ENCODE measurements at places on chromosomes 5 and 9.
A peak's percentile ranks its signal among the peaks of the same experiment; 100 is the strongest.

- peak; percentile 39 for DNase-seq
Observed at GRCh38 chr9:89923961-89924504, 319.2 kb downstream of the GADD45G start.

GRCh38 chr5:140109018-140109758 is 4.7 kb upstream of the PURA start:
- no peak for DNase-seq

GRCh38 chr5:33788922-33789566 is 102.7 kb downstream of the ADAMTS12 start:
- DNase-seq, result no peak

- DNase-seq, result no peak
Observed at GRCh38 chr5:59025734-59026133, 442.9 kb downstream of the RAB3C start.

DNA sequence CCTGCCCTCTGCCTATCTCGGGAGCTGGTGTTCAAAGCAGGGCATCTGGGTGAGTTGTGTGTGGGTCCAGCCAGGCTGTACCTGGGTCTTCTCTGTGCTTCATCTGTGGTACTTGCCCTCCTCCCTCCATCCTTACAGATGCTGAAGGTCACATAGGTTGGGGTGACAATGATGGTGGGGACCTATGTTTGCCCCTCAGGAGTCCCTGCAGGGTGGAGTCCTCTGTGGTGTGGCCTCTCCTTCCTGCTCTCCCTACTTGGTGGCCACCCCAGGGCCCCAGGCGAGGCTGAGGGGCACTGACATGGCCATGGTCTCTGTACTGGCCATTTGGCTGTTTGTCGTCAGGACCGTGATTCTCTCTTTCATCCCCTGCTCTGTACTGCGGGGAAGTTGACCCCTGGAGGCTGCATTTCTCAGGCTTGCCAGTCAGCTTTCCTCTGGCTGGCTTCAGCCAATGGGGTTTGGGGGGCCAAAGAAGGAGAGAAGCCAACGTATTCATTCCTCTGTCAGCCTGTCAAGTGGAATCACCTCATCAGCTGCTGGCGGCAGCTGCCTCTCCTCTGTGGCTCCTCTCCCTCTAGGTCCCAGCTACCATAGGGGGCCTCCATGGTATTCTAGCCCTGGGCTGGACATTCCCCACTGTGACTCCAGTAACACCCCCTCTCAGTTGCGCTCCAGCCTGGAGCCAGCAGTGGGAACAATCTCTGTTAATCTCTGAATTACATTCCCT is 4.6 kb downstream of the DCANP1 start:
- DNase-seq, result no peak

DNA sequence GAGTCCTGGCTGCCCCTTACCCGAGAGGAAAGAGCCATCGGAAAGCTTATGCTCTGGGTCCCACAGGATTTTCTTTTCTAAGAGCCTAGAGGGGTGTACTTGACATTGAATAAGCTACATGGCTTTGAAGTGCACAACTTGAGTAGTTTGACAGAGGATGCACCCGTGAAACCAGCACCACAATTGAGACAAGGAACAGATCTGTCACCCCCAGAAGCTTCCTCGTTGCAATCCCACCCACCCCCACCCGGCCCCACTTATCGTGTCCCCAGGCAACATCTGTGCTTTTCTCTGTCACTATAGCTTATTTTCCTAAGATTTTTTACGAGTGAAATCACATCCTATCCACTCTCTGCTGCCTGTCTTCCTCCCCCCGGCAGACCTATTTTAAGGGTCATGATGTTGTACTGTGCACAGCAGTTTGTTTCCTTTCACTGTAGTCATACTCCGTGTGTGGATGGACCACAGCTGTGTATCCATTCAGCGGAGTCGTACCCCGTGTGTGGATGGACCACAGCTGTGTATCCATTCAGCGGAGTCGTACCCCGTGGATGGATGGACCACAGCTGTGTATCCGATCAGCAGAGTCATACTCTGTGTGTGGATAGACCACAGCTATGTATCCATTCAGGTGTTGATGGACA is 8.8 kb upstream of the FCN2 start:
- no peak for DNase-seq

- DNase-seq, result no peak
Observed at GRCh38 chr5:109315245-109315644, 94.5 kb downstream of the PJA2 start.

GRCh38 chr9:84024041-84024575 is 43.5 kb downstream of the RMI1 start:
- no peak for DNase-seq

- DNase-seq, result no peak
Observed at GRCh38 chr5:36897616-36898015, 21.0 kb downstream of the NIPBL start.

DNA sequence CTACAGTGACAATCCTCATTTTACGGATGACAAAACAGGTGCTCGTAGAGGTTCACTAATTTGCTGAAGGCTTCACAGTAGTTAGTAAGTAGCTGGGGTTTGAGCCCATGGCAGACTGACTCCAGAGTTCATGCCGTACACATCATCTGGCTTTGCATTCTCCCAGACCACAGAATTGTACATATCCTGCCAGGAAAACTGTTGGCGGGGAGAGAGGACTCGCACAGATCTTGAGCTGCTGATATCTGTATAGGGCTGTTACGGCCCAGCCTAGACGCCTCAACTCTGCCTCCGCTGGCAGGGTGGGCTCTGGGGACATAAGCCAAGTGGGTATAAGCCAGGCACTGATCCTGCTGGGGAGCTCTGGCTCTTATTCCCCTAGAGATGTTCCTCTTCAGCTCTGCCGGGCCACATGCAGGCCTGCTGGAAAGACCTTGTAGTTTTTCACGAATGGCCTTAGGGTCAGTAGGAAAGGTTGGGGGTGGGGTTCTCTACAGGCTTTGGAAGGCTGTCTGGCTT is 16.3 kb downstream of the LARP1 start:
- DNase-seq, result no peak

GRCh38 chr5:157303667-157304327 is 37.9 kb downstream of the CYFIP2 start:
- DNase-seq, result no peak

DNA sequence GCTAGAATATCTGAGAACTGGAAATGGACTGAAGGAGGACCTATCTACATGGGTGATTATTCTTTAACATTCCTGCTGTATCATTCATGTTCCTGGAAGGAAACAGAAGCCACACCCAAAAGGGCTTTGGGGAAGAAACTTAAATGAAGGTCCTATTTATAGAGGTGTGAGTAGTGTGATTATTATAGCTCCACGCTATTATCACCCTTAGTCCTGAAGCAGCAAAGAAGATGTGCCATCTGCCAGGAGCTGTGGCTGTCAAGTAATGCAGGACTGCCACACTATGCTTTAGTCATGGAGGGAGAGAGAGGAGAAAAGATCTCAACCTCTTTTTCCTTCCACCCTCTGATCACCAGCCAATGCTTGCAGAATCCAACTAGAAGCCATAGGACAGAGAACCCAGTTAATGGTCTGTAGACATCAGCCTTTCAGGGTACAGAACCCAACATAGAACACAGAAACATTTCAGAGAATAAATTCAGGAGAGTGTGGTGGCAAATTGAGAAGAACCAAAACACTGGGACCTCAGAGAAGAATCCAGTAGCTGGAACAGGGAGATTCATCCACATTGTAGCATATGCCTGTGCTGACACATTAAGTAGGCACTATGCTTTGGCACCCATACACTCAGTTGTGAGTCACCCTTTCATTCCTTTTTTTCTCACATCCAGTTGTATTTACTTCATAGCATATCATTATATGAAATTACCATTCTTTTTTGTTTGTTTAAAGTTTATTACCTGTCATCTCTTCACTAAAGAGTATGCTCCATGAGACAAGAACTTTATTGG is 21.0 kb upstream of the RNF180 start:
- DNase-seq, result no peak

- no peak for DNase-seq
Observed at GRCh38 chr5:133843911-133844310, 124.5 kb downstream of the C5orf15 start.

DNA sequence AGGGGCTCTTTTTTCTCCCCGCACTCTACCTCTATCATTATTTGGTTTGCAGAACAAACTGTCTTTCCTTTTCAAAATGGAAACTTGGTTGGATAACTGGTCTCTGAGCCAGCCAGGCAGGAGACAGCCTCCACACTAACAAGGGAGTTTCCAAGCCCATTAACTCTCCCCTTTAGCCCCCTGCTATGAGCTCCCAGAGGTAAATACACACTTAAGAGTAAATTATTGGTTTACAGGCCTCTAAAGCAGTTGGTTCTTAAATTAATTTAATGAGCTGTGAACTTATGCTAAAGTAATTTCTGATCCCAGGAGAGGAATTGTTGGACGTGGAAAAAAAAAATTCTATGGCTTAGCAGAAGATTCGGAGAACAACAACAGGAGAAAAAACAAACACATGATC is 30.3 kb downstream of the EPB41L4A start:
- no peak for DNase-seq

GRCh38 chr9:110316261-110317075 is 21.2 kb downstream of the TXNDC8 start:
- DNase-seq, result peak; percentile 41

DNA sequence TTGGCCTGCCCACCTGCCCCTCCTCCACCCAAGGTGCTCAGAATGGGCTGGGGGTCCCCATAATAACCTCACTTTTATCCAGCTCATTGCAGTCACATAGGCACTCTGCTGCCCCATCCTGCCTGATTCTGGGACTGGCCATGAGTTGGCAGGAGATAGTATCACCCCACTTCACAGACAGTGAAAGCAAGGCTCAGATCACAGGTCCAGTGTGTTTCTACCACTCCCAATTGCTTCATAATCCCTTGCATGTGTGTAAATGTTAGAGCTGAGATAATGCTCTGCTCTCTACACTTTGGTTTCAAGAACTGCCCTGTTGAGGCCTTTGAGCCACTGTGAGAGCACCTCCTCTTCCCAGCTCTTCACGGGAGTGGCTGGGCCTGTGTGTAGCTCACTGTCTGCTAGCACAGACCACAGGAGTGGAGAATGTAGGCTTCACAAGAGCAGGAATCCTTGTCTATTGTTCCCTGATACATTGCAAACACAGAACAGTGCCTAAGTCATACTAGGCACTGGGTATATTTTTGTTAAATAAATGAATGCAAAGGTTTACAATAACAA is 8.4 kb downstream of the PCYOX1L start:
- no peak for DNase-seq

- DNase-seq, result no peak
Observed at GRCh38 chr9:21853414-21853813, 51.0 kb downstream of the MTAP start.

DNA sequence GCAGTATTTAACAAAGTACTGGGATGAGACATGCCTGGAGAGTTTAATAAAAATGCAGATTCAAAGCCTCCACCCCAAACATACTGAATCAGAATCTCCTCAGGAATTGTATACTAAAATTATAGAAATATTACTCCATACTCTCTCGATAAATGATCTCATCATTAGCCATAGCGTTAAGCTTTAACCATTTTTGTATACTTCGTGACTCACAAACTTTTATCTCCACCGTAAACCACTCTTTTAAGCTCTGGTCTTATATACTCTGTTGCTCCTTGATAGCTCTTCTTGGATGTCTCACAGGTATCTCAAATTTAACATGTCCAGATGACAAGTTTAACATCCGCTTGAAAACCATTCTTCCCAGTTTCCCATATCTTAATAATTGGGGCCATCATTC is 327.8 kb downstream of the ADGRV1 start:
- DNase-seq, result no peak

GRCh38 chr5:179432547-179432946 is 87.3 kb upstream of the ADAMTS2 start:
- DNase-seq, result no peak

DNA sequence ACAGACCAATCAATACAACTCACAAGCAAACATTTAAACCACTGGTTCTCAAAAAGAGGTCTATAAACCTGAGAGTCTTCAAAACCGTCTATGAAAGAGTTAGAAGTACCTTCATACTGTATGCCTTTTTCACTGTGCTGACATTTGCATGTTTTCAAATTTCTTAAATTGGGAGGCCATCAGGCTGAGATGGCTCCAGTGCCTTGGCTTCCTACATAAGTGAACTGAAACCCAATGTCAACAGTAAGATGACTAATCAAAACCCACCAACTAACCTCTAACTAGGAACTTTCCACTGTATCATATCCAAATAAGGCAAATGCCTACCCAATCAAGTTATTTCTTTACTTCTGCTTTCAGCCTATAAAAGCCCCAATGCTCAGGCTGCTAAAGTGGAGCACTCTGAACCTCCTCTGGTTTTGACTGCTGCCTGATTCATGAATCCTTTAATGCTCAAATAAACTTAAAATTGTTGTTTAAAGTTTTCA is 35.1 kb downstream of the FAM13B start:
- DNase-seq, result peak; percentile 75

- peak; percentile 43 for DNase-seq
Observed at GRCh38 chr9:38432922-38433510, 8.8 kb upstream of the IGFBPL1 start.

- DNase-seq, result peak; percentile 94
Observed at GRCh38 chr9:27572918-27573633, at the start of gene C9orf72. C9orf72 (minus strand) TSS chr9:27573481; CDS start chr9:27567120, 6,361 bp downstream.

- no peak for DNase-seq
Observed at GRCh38 chr5:169804861-169805260, 167.8 kb downstream of the DOCK2 start.

DNA sequence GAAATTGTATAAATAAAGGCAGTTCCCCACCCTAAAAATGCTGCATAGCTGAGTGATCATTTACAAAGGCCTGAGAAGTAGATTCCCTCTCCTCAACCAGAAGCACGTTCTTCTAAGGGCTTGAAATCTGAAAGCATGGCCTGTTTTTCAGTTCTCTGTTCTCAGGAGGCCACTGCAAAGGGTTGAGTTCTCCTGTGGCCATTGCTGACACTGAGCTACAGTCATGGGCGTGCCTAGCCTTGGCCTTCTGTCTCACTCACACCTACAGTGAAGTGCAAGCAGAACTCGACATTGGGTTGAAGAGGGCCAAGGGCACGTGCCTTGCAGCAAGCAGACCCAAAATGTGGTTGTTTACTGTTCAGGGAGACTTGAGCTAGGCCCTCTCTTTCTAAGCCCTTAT is 276.6 kb upstream of the VLDLR start:
- no peak for DNase-seq

DNA sequence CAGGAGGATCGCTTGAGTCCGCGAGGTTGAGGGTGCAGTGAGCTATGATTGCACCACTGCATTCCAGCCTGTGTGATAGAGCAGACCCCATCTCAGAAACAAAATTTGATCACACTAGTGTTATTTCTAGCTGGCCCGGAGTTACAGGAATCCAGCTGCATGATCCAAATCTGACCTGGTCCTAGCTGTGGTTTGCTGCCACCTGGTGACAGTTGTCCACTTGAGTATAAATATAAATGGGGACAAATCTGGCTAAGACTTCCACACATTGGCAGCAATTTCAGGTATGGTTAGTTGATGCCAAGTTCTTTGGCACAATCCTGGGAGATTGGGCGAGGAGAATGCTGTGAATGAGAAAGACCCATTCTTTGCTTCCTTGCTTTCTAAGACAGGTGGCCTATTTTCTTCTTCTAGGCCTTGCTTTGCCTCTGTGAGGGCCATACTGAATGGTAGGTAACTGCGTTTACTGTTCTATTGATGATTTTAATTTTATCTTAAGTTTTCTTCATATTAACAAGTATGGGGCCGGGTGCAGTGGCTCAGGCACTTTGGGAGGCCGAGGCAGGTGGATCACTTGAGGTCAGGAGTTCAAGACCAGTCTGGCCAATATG is 35.4 kb downstream of the UBE2R2 start:
- peak; percentile 73 for DNase-seq

- no peak for DNase-seq
Observed at GRCh38 chr5:132257131-132258101, at the start of gene PDLIM4. PDLIM4 (plus strand) TSS chr5:132257696; CDS start chr5:132257735, 39 bp downstream.
